Activated CD4-positive, alpha-beta T cell treated with anti-CD3 and anti-CD28 coated beads, Interleukin-2, amount 50 U/mL, for 24 hours (primary cell): ENCODE measurements at places on chromosomes 13 and 19.
A peak's percentile ranks its signal among the peaks of the same experiment; 100 is the strongest.

- no peak for DNase-seq
Measured at GRCh38 chr13:94033830-94034642, 445.4 kb downstream of the DCT start.

- no peak for DNase-seq
Measured at GRCh38 chr19:19145281-19145680, 7.0 kb upstream of the TMEM161A start.

DNA sequence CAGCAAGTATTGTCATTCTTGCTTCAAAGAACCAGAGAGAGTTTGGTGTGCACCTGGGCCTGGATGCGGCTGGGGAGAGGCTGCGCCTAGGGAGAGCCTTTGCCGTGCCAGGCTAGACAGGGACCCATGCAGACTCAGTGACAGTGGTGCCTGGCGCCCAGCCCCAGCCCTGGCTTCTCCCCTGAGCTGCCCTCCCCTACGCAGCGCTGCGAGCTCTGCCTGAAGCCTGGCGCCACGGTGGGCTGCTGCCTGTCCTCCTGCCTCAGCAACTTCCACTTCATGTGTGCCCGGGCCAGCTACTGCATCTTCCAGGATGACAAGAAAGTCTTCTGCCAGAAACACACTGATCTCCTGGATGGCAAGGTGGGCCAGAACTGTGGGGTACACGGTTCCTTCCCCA lies 12.0 kb downstream of the KMT2B start:
- DNase-seq: no peak

DNA sequence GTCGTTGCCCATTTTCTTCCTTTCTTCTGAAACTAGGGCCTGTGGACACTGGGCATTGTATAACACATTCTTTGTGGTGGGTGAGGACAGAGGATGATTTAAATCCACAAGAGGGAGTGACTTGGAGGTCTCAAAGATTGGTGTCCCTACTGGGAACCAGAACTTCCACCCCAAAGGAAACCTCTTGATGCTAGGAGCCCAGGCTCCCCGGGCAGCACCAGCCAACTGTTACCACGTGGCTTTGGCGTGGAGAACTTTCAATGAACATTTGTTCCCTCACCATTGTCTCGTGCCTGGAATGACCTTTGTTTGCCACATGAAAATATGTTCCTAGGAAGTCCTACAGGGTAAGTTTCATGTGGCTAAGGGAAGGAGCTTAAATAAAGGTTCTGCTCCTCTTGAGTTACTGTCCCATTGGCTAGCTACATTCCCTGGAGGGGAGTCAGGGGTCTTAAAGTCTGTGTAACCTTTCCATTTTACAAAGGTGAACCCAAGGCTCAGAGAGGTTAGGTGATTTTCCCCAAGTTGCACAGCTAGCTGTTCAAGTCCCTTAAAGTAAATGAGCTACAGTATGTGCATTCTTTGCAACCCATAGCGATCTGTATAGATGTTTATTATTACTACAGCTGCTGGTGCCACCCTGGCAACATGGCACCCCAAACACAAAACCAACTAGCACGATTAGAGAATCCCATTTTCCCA lies 5.0 kb upstream of the CDX2 start:
- no peak for DNase-seq

- DNase-seq: no peak
Measured at GRCh38 chr19:32308431-32309077, 36.9 kb upstream of the ZNF507 start.

DNA sequence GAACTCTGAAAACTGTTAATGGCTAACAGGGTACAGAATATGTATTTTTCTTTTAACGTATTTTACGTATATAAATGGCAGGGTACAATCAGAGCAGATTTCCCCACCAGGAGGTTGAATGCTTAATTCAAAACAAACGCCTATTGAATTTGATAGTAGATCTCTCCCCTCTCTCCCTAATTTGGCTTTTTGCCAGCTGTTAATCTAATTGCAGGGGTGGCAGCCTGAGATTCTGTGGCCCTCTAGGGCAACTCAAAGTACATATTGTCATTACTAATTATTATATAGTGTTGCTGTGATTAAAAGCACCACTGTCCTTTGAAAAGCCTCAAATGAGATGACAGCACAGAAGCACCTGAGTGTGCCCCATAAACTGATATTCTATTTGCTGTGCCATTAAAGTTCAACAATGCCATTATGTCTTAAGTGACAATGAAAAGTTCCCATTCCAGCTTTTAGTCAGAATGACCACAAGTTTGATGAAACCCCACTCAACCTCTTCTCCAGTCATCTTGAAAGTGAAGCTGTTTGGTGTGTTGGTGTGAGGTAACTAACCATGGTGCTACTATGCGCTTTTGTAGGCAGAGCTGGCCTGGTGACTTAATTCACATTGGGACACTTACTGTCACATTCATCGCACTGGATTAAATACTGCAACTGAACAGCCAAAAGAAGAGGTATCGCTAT lies 351.4 kb downstream of the KCNRG start:
- peak; percentile 32 for DNase-seq

DNA sequence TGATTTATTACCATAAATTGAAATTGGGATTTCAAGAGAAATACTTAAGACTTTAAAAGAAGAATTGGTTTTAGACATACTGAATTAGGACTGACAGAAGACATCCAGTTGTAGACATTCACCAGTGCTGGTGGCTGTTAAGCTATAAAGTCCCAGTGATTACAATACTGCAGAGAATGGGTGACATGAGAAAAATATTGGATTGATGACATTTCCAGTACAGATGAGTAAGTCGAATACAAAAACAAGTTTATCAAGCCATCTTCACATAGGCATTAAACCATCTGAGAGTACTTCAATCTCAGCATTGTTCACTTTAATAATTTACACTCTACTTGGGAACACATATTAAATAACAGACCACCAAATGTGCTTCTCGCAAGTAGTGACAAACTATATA lies 66.8 kb downstream of the TBC1D4 start:
- no peak for DNase-seq

- no peak for DNase-seq
Measured at GRCh38 chr13:95463531-95463930, 89.0 kb upstream of the CLDN10 start.

GRCh38 chr19:57047743-57048142 lies 72.0 kb upstream of the USP29 start:
- no peak for DNase-seq

- no peak for DNase-seq
Measured at GRCh38 chr13:22081430-22081829, 410.6 kb downstream of the FGF9 start.

DNA sequence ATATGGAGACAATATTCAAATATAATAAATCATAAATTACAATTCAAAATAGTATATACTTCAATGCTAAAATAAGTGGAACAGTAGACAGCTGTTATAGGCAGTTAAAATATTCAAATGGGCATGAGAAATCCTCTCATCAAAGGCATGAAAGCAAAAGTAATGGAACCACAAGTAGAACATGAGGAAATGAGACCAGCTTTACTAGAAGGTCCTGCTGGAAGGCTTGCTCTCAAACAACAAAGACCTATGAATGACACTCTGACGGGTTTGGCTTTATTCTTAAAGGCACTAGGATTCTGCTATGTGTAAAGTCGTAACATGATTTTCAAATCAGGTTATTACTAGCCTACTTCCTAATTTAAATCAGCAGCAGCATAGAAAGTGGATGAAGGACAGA lies 148.1 kb downstream of the VWA8 start:
- DNase-seq: no peak

GRCh38 chr13:41456768-41457588 lies at the start of gene RGCC:
RGCC (plus strand) TSS chr13:41457550; CDS start chr13:41457708, 158 bp downstream.
- peak; percentile 89 for DNase-seq

GRCh38 chr19:50333235-50333736 lies 4.1 kb upstream of the KCNC3 start:
- DNase-seq: peak; percentile 83

- no peak for DNase-seq
Measured at GRCh38 chr19:14779151-14779550, 791 bp upstream of the ADGRE2 start.

- DNase-seq: no peak
Measured at GRCh38 chr19:47096721-47097120, 16.9 kb downstream of the ZC3H4 start.

GRCh38 chr19:12782174-12782423 lies 6.7 kb upstream of the HOOK2 start:
- DNase-seq: no peak

DNA sequence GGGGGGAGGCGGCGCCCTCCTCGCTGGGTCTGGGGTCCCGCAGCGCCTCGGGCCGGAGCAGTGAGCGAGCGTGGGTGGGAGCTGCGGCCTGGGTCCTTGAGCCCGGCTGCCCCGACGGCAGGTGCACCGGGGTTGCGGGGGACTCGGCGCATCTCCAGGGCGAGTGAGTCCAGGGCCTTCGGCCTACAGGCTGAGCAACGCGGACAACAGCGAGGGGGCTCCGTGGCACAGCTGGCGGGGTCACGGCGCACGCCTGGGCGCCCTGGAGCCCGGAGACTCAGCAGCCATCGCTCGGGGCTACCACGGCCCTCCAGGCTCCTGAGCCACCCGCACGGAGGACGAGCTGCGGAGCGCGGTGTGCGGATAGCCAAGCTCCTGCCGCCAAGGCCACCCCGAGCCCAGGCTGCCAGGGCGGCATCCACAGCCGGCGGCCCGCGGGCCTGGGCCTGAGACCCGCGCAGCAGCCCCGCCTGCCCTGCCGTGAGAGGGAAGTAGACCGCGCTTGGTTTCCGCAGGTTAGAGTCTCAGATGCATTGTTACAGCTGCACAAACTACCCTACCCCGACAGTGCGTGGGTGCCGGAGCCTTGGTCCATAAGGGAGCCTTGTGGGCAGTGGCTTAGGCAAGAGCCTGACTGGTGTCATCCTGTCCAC lies 253.9 kb upstream of the SGCG start:
- no peak for DNase-seq

DNA sequence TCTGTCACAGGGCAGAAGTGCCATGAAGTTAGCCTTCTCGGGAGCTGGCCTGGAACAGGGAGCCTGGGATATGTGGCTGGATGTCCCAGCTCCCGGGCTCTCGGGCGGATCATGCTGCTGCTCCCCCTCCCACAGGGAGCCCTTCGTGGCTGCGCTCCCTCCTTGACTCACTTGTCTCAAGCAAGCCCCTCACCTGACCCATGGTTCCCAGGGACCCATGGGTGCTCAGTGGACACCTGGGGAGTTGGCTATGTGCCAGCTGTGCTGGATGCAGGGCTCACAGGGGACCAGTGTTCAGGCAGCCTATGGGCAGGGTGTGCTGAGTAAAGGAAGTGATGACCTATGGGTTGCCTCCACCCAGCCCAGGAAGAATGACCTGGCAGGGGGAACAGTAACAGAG lies 213.1 kb upstream of the SGCG start:
- no peak for DNase-seq

GRCh38 chr13:113219256-113219940 lies 10.0 kb downstream of the CUL4A start:
- DNase-seq: no peak

DNA sequence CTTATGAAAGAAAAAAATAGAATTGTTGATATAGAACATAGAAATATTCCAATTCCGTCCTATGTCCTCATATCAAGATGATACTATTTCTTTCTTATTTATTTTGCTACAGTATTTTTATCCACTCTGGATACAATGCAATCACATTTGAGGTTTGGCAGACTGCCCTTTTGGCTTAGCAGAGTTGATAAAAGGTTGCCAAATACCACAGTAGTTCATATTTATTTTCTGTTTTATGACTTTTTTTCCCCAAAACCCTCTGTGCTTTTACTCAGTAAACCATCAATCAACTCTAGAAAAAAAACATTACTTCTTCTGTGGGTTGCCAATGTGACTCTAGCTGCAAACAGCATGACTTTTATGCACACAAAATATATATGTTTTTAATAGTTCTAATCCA lies 424.5 kb downstream of the PCDH9 start:
- DNase-seq: no peak

DNA sequence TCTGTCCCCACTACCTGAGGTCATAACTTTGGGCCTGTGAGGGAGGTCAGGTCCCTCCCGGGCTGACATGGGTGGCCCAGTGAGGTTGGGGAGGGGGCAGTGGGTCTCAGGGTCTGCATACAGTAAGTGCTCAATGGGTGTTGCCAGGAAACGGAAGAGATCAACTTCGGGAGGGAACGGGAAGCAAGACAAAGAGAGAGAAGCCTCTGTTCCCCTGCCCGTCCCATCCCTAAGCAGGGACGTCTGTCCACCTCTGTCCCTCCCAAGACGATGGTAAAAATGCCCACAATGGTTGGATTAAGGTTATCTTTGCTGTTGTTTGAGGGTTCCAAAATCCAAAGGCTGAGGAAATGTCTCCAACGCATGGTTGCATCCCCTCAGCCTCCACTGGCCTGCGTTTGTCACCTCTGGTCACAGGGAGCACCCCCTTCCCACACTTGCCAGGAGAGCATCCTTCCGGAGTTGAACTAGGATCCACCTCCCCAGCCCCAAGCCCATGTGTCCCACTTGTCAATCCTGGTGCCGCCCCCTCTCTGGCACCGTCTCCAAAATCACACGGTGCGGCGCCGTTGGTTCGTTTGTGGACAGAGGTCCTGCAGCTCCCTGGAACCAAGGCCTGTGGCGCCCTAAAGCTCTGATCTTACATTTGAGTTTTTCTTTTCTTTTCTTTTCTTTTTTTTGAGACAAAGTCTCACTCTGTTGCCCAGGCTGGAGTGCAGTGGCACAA lies 774 bp upstream of the HOMER3 start:
- DNase-seq: no peak

GRCh38 chr13:77579959-77580358 lies 44.5 kb downstream of the SCEL start:
- DNase-seq: no peak

DNA sequence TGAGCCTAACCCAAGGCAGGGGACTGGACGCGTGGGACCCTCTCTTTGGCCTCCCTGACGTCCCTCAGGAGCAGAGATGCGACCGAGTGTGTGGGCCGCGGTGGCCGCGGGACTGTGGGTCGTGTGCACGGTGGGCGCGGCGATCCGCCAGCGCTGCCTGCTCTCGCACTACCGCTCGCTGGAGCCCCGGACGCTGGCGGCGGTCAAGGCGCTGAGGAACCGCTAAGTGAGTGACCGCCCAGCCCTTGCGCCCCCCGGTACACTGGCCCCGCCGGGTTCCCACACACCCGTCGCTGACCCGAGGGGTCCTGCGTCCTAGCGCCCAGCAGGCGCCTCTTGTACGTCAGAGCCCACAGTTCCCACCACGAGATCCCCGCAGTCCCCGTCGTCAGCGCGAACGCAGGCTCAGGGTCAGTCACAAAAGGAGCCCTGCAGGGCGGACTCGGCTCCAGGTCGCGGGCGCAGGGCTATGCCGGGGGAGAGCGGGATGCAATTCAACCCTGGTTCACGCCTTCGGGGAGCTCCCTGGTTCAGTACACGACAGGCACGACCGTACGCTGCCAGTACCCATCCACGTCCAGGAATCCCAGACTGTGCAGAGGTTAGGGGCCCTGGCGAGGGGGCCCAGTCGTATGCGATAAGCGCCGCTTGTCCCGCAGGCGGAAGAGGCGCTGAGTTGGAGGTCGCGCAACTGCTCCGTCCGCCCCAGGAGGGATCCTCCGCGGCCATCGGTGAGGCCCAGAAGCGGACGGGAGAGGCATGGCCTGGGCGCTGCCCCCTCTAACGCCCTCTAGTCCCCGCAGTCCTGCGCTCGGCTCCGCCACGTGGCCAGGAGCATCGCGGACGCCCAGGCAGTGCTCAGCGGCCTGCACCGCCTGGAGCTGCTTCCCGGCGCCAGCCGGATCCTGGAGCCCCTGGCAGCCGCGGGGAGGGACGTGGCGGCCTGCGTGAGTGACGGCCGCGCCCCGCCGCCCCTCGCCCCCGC lies 3.6 kb upstream of the IFNL2 start:
- DNase-seq: no peak

- DNase-seq: no peak
Measured at GRCh38 chr13:51912091-51912490, 50.3 kb downstream of the CCDC70 start.

GRCh38 chr13:57568865-57569264 lies 62.7 kb upstream of the PCDH17 start:
- no peak for DNase-seq

- DNase-seq: no peak
Measured at GRCh38 chr13:29905845-29906244, 55.4 kb upstream of the UBL3 start.
